GM12864 (cell line): ENCODE measurements at places on chromosomes 1 and 21.

DNA sequence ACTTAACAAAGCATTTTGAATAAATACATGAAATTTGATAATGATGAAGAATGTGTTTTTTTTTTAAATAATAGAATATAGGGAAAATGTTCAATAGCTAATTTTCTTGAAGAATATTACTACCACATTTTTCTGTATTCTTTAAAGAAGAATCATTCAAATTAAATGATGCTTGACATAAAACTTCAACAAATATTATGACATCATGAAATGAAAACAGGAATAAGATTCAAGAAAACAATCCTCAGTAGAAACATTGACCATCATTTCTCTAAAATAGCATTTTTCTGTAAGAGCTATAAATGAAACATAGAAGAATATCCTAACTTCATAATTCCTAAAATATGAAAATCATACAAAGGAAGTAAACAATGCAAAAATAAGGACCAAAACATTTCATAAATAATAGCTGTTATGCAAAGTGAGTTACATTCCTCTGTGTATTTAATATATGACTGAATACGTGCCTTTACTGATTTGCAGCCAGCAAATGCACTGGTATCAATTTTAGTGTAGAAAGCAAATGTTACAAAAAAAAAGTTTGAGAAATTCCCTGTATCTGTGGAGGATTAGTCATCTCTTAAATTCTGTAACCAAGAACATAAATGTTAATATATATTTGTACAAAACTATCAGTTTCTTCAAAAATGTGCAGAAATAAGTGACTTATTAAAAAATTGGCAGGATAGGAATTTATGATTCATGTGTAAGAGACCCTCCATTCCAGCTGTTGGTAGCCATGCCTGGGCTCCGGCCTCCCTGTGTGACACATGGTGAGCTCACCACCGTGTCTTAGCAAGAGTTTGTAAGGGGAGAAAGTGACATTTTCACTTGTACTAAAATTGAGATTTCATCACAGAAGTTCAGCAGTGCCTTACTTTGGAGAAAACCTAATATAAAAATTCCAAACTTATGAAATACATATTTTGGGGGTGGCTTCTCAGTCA is 15.0 kb upstream of the PTPN14 start:
- DNase-seq = no peak

DNA sequence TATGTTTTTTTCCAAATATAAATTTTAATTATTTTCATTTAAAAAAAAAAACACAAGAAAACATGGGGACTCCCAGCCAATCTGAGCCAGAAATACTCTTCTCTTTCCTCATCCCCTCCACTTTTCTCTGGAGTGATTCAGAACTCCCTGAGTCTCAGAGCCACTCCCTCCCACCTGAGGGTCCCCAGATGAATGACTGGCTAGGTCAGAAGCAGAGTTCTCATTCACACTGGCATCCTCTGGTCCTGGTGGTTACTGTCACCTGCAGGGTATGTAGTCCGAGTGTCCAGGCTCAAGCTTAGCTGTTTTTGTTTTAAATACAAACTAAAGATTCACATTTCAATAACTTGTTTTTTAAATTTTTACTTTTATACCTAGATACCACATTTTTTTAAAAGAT is 6.3 kb downstream of the HMGCS2 start:
- DNase-seq = no peak

DNA sequence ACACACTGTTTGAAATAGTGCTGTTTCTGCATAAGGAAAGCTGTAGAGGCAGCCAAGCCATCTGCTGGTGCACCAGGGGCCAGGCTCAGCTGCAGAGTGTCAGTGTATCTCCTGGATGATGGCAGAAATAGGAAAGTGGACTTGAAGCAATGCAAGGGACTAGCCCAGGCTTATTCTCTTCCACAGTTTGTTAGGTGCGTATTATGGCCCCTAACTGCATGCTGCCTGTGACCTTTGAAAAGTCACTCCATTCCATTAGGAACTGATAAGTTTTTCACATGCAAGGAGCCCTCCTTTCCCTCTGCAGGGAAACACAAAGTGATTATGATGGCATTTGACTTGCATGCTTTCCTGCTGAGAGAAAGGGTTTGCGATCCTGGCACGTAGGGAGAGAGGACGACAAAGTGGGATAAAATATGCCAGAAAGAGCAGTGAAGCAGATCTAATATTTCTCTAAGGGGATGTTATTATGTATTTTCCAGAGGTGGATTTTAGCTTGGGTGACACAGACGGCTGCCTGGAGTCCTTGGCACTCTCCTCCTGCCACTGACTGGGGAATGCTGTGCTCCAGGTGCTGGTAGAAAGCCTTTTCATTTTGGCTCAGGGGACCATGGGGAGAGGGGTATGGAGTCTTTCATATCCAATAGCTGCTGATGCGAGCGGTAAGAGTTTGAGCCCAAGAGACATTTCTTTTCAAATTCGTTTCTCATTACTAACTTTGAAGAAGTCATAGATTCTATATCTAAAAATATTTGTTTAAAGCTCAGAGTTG is 402.1 kb upstream of the B3GALT2 start:
- DNase-seq = no peak

DNA sequence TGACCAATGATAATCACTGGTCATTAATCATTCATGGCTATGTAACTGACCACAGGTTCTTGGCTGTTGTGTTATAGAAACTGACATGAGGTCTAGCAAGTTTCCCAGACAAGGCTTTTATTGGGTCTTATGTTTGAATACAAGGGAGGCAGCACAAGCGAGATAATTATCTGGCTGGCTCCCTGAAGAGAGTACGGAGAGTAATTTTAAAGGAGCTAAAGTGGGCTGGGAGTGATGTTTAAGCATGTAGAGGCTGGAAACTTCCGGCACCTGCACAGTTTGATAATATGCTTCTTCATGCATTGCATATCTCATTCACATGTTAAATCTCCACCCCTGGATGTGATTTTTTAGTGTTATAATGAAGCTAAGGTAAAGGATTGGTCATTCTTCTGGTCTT is 116.2 kb upstream of the KCNK1 start:
- DNase-seq = no peak

DNA sequence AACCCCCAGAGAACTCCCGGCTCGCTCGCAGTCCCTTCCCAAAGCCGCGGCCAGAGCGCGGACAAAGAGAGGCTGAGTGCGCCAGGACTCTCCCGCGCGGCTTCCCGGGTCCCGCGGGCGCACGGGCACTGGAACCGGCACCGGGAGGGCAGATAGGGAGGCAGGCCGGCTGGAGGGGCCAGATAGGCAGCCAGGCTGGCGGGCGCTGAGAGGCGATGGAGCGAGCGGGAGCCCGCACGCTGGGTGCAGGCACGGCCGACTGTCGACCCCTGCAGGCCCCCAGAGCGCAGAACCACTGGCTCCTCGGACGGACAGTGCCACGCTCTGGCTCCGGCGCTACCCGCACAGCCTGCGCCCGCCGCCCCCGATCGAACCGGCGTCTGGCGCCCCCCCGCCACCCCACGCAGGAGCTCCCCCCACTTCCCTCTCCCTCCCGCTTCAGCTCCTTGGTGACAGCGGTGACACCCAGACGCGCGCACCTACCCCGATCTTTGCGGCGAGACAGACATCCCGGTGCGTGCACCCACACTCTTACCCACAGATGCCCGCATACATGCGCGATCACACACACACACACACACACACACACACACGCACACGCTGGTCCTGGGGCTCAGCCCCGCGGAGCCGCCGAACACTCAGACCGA is 534 bp downstream of the SLC6A9 start:
- DNase-seq = no peak

DNA sequence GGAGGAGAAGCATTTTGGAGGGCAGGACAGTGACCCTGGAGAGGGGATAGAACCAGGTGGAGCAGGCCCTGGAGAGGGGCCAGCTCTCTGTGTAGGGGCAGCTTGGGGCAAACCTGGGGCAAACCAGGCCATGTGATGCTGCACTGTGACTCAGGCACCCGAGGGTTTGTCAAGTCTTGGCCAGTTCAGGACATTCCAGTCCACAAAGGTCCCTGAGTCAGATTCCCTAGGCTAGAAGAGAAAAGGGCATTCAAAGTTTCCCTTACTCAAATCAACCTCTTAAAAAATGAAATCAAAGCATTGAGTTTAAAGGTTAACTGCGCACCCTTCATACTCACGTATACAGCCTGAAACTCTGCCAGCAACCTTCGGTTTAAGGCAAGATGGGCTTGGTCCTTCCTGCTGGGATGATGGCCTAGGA is 25.2 kb upstream of the PLA2G2C start:
- DNase-seq = no peak

DNA sequence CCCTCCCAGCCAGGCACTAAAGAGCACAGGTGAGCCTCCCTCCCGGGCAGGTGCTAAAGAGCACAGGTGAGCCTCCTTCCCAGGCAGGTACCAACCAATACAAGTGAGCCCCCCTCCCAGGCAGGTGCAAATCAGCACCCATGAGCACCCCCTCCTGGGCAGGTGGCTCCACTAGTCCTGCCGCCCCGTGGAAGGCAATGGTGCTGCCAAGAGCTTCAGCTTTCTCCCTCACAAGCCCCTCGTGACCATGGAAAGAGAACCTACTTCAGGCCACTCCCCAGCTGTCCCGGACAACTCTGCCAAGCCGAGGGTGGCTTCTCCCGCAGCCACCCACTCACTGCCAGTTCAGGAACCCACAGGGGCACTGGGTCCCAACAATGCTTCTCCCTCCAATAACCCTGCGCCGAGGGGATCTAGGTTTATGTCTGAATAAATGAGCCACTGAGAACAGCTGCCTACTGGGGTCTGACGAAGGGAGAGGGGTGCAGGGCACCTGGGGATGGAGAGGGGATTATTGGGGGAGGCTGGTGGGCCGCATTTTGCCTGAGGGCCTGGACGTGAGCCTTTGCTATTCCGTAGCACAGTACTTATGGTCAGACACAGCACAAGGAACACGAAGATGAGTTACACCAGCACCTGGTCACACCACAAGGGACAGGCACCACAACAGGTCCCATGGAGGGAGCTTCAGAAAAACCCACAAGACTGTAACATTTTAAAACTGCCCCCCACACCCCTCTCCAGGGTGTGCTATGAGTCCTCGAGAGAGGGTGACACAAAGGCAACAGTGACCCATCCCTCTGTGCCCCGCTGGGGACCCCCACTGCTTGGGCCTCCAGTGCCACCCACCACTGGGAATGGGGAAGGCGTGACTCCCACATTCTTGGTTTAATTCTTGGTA is 46.3 kb downstream of the PRDM15 start:
- peak; percentile 68 for DNase-seq

DNA sequence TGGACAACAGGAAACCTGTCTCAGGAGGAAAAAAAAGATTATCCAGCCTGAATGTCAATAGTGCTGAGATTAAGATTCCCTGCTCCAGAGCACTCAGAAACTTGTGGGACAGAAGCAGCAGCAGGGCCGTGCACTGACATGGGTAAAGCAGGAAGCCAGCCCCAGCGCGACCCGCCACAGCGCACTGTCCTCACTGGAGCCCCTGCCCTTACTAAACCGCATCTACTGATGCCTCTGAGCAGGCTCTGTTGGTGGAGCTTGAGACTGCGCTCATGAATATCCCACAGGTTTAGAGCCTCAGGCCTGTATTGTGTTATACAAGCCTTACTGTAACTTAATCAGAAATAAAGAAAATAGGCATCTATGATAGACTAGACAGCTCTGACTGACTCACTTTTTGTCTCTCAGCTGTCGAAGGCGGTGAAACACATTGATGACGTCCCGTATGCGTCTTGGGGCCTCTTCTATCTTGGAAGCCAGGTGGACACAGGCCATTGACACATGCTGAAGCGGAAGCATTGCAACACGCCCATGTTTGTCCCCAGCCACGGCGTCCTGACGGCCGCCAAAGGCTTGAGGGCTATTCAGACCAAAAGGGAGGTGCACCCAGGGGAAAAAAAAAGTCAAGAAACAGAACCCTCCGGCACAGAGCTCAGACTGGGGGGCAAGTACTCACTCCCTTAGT is 1.2 kb downstream of the CCNL2 start:
- DNase-seq = no peak

DNA sequence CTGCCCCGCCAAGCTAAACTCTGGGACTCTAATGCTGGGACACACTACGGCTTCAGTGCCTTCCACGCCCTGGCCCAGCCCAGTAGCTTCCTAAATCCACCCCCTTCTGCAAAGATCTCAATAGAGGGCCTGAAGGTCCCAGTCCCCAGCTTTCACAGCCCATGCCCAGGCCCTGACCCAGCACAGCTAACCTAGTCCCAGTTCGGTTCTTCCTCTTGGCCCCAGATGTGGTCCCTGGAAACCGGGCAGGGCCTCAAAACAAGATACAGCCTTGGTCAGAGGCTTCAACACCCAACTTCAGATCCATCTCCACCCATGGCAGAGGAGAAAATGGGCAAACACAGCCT is 646 bp upstream of the PDZK1IP1 start:
- no peak for DNase-seq

DNA sequence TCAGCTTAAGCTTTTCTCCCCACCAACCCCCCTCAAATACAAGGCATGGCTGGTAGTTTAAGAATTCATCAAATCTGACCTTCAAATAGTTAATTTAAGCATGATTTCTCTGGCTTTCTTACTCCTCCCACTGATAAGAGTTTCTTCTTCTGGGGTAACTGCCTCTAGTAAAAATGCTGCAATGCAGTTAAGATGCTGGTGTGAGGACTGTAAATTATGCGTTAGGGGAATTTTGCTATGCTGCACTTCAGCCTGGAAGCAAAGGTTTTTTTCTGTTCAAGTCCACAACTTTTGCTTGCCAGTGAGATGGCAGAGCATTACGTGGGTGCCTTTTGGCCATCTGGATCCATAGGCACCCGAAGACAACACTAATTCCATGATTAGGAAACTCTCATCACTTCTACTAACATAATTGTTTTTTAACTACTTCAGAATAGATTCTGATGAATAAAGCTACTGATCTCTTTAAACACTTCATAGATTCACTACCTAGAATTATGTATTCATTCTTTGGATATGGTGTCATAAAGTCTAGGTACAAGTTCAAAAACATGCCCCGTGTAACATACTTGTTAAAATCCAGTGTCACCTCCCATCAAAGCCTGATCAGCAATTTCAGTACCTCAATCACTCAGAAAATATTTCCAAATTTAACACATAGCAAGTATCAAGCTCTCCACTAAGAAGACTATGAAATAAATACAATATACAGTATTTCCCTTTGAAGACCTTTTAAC is 8.8 kb upstream of the SMYD2 start:
- no peak for DNase-seq

GRCh38 chr1:85198864-85199263 is 2.0 kb downstream of the SYDE2 start:
- DNase-seq = no peak

GRCh38 chr1:65762081-65762862 is 30.4 kb upstream of the PDE4B start:
- DNase-seq = no peak
